ENCODE measurements at places on chromosomes 2 and 18. TPM values are rescaled to one million over a fixed set of nuclear protein-coding genes. Genes with fewer than 3 reads are reported as not detected.

Gene DHRS9
- polyA plus RNA-seq = 1.7 TPM

Gene VWA3B
- polyA plus RNA-seq = 0.12 TPM

Gene PTPRN
- 0.12 TPM for polyA plus RNA-seq

Gene GALNT14
- 0.29 TPM for polyA plus RNA-seq

GRCh38 chr2:240896394-240896793 is 438 bp upstream of the MAB21L4 start:
- peak; percentile 40 for DNase-seq

GRCh38 chr2:198296665-198297308 is 492.4 kb downstream of the PLCL1 start:
- peak; percentile 41 for DNase-seq

GRCh38 chr2:175964195-175964594 is 37.9 kb downstream of the LNPK start:
- DNase-seq = no peak

Measured in heart left ventricle (tissue), 16 donors.